Tibial artery (tissue), 4 donors: ENCODE measurements at places on chromosomes 1 and 21.

DNA sequence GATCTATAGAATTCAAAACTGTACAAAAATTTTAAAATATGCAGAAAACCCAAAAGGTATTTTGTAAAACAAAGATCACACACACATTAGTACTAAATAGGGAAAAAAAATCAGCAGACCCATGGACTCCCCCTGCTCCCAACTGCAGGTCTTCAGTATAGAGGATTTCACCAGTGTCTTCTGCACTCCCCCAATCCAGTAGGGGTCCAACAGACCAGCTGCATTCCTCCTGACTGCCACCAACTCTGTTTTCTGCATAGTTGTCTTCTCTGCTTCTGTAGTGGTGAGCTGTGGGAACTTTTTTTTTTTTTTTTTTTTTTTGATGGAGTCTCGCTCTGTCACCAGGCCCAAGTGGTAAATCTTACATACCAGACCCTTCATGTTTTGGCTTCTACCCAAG, 21.9 kb downstream of the CLCA2 start:
- no peak for DNase-seq

GRCh38 chr1:223084464-223084866, 58.6 kb downstream of the TLR5 start:
- no peak for DNase-seq

GRCh38 chr1:25030674-25031589, 100.9 kb upstream of the RUNX3 start:
- DNase-seq, result no peak

DNA sequence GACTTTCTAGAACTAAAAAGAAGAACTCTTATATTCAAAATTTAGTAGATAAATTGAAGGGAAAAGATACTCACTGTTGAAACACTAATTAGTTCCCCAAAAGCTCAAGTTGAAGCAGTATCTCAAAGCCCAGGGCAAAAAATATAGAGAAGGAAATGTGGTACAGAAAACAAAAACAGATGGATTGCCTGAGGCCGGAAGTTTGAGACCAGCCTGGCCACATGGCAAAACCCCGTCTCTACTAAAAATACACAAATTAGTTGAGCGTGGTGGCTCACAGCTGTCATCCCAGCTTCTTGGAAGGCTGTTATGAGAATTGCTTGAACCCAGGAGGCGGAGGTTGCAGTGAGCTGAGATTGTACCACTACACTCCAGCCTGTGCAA, 36.0 kb downstream of the FAM177B start:
- no peak for DNase-seq

GRCh38 chr1:218346391-218347204, 1.5 kb downstream of the TGFB2 start:
- no peak for DNase-seq

GRCh38 chr1:65066419-65066765, 81.6 kb upstream of the AK4 start:
- DNase-seq, result no peak

DNA sequence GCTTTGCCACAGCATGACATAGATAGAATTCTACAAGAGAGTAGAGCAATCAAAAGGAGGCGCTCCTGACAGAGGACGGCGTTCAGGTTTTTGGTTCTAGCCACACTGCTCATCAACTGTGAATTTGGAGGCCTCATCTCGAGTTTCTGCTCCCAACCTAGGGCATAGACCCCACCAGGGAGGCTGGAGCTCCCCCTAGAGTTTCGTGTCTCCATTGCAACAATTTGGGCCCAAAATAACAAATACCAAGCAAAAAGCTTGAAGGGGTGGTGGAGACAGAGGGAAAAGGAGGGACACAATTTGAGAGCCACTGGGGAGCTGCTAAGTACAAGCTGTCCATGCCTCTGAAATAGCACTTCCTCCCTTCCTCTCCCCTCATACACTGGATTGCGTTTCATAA, 297.0 kb downstream of the GPATCH2 start:
- DNase-seq, result no peak

- no peak for DNase-seq
These were observed 1.3 kb downstream of the NGF start for GRCh38 chr1:115336741-115337140.

- DNase-seq, result no peak
These were observed 2.3 kb upstream of the IVL start for GRCh38 chr1:152906023-152906565.

DNA sequence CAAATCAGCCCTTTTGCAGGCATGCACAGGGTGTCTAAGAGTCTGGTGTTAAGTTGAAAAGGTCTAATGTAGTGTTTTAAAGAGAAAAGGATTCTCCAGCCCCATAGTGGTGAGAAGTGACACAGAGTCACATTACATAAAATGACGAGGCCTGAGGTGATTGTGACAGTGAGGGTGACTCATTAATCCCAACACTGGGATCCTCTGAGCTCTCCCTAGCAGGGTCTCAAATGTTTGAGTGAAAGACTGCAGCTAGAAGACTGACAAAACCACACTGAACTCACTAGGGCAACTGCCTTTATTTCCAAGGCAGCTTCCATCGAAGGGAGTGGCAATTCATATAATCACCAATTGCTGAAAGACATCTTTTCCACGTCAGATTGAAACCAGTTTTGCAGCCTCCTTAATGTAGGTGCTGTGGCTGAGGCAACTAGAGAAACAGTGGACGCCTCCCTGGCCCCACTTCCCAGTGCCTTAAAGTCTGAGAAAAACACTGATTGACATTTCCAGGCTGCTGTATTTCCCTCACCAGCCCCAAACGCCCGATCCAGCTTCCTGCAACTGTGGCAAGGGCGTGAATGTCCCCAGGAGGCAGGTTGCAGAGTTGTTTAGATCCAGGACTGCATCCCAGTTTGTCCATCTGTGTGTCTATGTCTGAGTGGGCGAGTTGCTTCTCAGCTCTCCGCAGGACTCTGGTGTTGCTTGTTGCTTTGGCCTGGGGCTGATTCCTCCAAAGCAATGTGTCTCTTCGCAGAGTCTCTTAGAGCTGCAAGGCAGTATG, 81.4 kb downstream of the RUNX1 start:
- DNase-seq, result no peak

DNA sequence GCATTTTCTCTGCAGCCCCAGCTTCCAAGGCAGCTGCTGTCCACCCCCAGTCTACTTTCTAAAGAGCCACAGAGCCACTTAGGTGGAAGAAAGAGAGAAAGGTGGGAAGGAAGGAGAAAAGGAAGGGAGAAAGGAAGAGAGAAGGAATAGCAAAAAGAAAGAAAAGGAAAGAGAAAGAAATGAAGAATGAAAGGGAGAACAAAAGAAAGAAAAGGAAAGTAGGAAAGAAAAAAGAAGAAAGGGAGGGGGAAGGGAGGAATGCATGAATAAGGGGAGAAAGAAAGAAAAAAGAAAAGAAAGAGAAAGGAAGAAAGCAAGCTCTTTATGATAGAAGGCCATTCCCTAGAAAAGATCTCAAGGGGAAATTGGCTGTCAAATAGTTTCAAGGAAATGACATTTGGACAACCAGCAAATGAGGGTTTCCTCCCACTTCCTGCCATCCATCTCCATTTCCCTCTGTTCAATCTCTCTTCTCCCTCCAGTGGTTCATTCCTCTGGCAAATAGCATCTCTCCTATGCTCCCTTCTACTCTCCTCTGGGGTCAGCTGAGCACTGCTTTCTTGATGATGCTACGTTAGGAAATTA, 3.4 kb upstream of the CSF1 start:
- no peak for DNase-seq

DNA sequence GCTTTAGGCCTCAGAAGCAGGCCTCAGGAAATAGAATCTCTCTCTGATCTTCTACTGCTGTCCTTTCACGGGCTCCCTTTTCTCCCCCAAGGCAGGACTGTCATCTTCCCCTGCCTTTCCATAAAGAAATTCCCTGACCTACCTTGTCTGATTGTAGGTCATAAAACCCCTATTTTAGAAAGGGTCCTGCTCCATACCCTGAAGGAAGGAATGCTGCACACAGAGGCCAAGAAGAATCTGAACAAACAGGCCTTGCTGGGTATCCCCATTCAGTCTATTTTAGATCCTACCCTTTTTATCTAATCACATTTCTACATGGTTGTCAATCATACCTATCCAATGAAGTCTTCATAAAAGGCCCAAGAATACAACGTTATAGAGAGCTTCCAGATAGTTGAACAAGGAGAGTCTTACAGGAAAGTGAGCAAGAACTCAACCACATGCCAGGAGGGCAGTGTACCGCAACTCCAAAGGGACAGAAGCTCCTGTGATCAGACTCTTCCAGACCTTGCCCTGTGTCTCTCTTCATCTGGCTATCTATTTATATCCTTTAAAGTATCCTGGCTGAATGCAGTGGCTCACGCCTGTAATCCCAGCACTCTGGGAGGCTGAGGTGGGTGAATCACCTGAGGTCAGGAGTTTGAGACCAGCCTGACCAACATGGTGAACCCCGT, 93.1 kb downstream of the SLC16A1 start:
- no peak for DNase-seq

GRCh38 chr1:109919303-109919702, 8.7 kb downstream of the CSF1 start:
- DNase-seq, result no peak

DNA sequence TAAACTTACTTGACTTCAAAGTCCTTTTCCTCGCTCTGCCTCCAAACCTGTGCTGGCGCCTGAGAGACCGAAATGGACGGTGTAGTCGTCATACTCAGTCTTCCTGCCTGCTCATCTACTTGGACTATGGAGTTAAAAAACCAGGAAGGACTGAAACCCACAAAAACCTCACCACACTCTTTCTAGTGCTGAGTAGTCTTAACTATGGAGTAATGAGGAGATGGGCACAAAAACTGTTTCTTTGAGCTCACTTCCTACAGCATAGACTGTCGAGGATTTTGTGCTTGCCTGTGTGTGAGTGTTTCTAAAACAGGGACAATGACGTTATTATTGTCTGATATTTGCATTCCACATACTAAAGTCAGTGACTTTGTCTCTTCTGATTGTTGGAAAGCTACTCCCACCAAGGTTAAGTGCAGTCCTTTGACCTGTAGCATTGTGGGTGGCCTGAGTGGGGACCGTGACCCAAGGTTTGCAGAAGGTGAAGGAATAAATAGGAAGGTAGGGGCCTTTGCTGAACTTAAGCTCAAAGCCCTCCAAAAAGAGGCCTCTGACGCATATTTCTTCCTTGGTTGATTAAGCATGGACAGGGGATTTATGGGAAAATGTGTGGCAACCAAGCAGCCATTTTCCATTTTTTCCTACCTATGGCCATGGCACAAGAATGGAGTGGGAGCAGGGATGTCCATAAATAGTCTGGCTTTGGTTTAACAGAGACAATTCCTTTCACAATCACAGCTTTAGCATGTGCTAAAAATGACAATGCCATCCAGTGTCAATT, 109.6 kb downstream of the ZBTB18 start:
- no peak for DNase-seq

- DNase-seq, result no peak
These were observed 67.7 kb downstream of the GPATCH2 start for GRCh38 chr1:217563179-217563578.

DNA sequence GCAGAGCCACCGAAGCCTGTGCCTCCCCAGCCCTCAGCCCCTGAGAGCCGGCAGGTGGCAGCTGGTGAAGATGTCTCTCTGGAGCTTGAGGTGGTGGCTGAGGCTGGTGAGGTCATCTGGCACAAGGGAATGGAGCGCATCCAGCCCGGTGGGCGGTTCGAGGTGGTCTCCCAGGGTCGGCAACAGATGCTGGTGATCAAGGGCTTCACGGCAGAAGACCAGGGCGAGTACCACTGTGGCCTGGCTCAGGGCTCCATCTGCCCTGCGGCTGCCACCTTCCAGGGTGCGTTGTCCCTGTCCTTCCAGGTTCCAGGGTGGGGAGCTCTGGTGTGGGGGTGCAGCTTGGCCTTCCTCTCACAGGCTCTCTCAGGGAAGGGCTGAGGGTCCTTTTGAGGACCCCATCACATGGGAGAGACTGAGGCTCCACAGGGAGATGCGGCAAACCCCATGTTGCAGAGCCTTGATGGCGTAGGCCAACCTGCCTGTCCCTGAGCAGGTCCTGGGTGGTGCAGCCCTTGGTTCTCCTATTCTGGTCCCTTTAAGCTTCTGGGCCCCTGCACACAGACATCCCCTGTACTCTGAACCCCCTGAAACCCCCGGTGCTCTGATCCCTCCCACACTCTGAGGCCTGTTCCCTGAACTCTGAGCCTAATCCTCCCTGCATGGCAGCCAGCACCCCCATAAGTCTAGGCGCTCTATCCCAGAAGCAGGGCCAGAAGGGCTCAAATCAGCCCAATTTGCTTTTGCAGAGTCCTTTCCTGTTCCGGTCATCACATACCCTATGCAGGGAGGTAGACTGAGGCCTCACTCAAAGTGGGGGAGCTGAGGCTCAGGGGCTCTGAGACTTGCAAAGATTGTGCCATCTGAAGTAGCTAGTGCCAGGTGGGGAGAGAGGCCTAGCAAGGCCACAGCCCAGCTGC, 88.5 kb downstream of the TRIM11 start:
- DNase-seq, result no peak

- no peak for DNase-seq
These were observed 72.6 kb upstream of the PGBD5 start for GRCh38 chr1:230498704-230499103.

DNA sequence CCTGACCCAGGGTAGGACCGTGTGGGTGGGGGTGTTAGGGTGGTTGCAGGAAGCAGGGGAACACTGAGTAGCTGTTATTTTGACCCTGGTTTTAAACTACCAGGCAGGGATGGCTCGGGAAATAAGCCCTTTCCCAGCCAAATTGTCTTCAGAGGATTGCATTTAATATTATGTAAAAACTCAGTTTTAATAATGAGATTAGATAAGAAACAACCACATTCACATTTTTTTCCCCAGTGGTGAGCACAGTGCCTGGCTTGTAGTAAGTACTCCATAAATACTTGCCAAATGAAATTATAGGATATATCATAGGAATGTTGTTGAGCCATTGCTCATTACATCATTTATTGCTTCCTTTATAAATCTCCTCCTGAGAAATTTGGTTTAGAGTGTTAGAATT, 3.1 kb upstream of the ACP6 start:
- no peak for DNase-seq

DNA sequence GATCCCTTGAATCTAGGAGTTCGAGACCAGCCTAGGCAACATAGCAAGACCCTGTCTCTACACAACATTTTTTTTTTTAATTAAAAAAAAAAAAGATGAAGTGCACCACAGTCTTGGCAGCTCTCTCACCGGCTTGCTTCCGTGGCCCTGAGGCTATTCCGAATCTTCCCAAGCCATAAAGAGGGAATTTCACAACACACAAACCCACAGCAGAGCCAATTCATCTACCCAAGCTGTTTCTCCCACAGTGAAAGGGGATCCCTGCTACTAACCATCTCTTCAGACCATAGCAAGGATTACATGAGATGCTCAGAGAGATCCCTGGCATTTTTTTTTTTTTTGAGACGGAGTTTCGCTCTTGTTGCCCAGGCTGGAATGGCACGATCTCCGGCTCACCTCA, 8.3 kb upstream of the CHD5 start:
- no peak for DNase-seq
